ENCODE measurements at places on chromosomes 13 and 19.

DNA sequence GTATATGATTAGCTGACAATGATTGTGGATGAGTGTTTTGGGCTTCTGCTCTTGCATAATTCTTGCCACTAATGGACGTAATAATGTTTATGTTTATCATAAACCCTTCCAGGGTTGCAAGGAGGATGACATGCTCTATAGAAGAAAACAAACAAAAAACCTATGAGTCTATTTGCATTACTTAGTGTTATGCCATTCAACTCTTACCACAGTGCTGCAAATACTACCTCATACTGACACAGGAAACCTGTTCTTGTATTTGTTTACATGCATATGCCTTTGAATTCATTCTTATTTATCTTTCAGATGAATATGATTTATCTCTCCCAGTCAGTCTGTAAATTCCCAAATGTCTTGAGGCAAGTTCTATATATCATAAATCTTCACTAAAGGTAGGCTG lies 39.6 kb upstream of the FREM2 start:
- DNase-seq = no peak

- no peak for DNase-seq
Measured at GRCh38 chr13:33800646-33801186, 17.2 kb upstream of the RFC3 start.

DNA sequence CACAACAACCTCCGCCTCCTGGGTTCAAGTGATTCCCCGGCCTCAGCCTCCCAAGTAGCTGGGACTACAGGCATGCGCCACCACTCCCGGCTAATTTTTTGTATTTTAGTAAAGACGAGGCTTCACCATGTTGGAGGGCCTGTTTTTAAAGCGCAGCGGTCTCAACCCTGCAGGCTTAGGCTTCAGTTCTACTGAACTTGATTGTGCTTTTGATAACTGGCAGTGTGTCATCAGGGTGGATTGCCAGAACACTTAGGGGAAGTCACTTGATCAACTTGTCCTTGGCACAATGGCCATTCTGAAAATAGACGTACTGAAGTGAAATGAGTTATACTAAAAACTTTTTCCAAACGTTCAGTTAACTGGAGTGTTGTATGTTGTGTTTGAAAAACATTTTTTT lies 472.2 kb downstream of the KLF5 start:
- no peak for DNase-seq

DNA sequence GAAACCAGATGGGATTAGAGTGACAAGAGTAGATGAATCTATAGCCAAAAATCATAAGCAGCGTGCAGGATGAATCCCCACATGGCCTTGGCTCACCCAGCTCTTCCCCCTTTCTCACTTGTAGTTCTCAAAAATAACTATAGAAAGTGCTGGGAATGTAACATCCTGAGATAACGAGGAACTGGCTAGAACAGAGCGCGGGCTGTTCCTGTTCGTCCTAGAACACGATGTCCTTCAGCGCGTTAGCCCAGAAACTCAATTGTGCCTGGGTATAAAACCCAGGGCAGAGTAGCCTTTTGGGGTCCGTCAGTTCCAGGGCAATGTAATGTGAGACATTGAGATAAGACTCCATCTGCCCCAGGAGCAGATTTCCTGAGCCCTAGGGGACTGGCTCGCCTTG lies 326.2 kb downstream of the TSHZ3 start:
- DNase-seq = no peak

DNA sequence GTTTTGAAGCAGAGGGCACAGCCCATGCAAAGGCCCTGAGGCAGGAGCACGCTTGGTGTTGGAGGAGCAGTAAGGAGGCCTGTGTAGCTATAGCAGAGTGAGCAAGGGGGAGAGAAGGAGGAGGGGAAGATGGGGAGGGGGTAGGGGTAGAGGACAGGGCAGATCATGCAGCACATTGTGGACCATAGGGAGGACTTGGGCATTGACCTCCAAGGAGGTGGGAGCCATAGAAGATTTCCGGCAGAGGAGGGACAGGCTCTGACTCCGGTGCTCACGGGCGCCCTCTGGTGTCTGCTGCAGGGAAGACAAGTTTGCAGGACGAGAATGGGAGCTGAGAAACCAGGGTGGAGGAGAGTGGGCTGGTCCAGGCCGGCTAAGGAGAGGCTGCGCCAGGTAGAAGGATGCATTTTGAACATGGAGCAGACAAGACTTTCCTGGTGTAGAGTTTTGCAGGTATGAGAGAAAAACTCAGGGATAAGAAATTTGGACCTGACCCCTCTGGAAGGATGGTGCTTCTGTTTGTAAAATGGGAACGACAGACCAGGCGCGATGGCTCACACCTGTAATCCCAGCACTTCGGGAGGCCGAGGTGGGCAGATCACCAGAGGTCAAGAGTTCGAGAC lies 13.7 kb upstream of the CREB3L3 start:
- peak; percentile 22 for DNase-seq

- DNase-seq = peak; percentile 96
Measured at GRCh38 chr19:19732579-19733501, at the start of gene ZNF14. TSS of gene ZNF14 (minus strand) at chr19:19733112. CDS start at chr19:19732958, 154 bp downstream.

DNA sequence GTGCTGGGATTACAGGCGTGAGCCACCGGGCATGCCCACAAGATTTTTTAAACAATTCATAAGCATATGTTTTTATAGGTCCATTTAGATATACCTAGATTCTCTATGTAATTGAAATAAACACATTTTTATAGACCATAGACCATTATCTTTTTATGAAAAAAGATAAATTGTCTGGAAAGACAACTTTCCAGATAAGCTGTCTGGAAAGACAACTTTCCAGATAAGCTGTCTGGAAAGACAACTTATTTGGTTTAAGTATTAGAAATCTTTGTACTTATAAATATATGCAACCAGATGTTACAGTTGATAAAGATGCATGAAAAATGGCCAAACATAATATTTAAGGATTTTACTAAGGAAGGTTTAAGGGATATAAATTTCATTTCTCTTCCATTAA lies 538.5 kb downstream of the GPC6 start:
- DNase-seq = no peak

DNA sequence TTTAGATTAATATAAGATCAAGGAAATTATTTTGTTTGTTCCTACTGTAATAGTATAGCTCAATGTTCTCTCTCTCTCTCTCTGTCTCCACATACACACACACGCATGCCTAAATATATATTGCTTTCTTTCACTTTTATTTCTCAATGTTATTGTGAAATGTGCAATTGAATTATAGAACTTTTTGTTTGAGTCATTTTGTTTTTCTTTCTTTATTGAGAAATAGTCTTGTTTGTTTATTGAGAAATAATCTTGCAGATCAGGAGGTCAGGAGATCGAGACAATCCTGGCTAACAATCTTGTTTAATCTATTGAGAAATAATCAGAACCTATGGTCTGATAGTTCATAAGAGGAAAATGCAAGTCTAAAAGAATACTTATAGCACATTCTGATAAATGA lies 1581.3 kb downstream of the EFNB2 start:
- no peak for DNase-seq

GRCh38 chr13:109756778-109757177 lies 29.6 kb downstream of the IRS2 start:
- no peak for DNase-seq

DNA sequence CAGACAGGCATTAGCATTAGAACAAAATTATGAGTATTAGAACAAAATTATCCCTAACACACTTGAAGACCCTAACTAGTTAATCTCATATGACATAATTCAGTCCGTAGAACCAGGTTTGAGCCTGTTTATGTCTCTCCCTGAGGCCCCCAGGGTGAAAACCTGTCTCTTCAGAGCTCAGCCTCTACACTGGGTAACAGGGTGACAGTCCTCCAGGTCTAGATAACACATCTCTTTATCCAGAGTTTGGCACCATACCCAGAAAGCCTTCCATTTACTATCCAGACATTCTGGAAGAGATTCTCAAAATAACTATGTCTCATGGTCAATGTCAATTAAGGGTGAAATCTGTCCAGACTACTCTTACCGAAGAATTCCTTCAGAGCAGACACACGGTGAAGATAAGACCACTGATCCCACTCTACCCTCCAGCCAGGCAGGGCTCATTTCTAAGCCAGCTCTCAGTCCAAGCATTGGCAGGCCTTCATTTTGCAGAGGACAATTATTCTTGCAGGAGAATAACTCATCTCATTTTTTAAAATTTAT lies 1195.3 kb downstream of the EFNB2 start:
- no peak for DNase-seq

Data from DMS79 treated with DMSO at 0.1 percent for 48 hours (cell line).